ENCODE measurements at places on chromosomes 3 and 15.

DNA sequence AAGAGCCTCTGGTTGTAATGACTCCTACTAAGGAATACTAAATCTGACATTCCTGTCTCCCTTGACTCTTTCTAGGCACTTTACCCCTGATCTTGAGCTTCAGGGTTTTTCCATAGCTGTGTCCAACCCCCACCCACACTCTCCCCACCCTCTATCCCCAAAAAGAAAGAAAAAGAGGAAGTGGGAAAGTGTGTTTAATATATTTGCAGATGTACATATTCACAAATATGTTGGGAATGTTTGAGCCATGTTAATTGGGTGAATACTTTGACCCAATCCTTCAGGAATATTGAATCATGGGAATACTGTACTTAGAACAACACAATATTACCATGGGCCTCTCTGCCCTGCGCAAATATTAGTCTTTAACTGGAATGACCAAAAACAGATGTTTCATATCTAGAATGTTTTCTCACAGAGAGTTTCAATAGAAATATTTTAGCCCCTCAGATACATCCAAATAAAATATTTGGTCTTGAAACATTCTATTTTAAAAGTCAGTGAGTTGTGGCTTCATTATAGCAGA lies 19.8 kb upstream of the PFN2 start:
- no peak for DNase-seq

GRCh38 chr3:140053794-140054193 lies 118.8 kb downstream of the CLSTN2 start:
- no peak for DNase-seq

DNA sequence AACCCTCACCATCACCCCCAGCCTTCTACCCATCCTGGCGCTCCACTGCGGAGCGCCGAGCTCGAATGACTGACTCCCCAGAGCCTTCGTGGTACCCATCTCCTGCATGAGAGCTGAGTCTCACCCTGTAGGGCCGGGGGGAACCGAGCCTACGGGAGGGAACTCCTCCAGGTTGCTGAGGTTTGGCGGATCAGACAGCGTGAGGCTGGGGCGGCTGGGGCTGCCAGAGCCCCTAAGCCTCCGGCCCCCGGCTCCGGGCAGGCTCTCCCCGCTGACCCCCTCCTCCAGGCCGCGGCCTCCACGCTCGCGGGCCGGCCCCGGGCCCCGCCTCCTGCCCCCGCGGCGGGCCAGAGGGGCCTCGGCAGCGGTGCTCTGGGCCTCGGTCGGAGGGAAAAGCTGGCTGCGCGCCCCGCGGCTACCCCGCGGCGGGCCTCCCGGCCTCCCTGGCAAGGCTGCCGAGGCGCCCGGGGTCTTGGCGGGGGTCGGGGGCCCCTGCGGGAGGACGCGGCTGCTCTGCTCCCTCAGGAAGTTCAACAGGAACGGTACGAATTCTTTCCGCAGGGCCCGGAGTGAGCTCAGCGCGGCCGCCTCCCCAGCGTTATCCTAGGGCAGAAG lies 643 bp downstream of the CDAN1 start:
- no peak for DNase-seq

- no peak for DNase-seq
Observed at GRCh38 chr15:78050826-78051225, 26.7 kb downstream of the TBC1D2B start.

- DNase-seq, result no peak
Observed at GRCh38 chr15:65095011-65095746, 18.6 kb downstream of the KBTBD13 start.

DNA sequence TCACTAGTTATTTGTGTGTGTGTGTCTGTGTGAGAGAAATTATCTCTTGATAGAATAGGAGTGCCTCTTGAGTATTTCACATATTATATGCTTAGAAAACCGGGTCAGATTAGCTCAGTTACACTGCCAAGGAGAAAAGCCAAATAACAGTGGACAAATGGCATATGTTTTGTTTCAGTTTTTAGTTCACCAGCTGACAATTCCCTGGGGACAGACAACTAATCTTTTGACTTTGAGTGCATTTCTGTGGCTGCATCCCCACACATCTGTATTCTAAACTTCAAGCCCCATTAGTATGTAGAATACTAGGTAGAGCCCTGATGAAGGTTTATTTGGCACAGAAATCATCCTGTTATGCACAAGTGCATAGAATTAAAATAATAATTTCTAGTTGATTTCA lies 227.7 kb upstream of the CNTN3 start:
- no peak for DNase-seq

GRCh38 chr3:16461463-16462245 lies 51.8 kb downstream of the RFTN1 start:
- DNase-seq, result no peak
